ENCODE measurements at places on chromosomes 4 and X. TPM values are rescaled to one million over a fixed set of nuclear protein-coding genes. Genes with fewer than 3 reads are reported as not detected.

GRCh38 chr4:128517739-128518510 lies 230.3 kb upstream of the PGRMC2 start:
- no peak overlapping the region for H3K4me3 ChIP-seq
- H3K27me3 ChIP-seq: no peaks in the 10 kb centered on the region
- no peak for DNase-seq
- H3K4me1 ChIP-seq: peaks cover 18% of the 10 kb centered on the region
- peak overlapping the region; percentile 73 for H3K27ac ChIP-seq

The SLAIN2 gene
- 69.1 TPM for polyA plus RNA-seq

The MAP7D2 gene
- polyA plus RNA-seq: 0.35 TPM

The ZCCHC18 gene
- polyA plus RNA-seq: not detected

- H3K4me1 ChIP-seq: no peaks in the 10 kb centered on the region
- no peaks in the 10 kb centered on the region for H3K36me3 ChIP-seq
- DNase-seq: no peak
- H3K4me3 ChIP-seq: no peak overlapping the region
Measured at GRCh38 chr4:126526335-126526734, 1106.4 kb upstream of the INTU start.

- no peaks in the 10 kb centered on the region for H3K4me1 ChIP-seq
- DNase-seq: no peak
- no peak overlapping the region for H3K27ac ChIP-seq
- peaks cover 12% of the 10 kb centered on the region for H3K27me3 ChIP-seq
Measured at GRCh38 chrX:53257166-53257565, 24.2 kb downstream of the IQSEC2 start.

The SLC38A5 gene
- polyA plus RNA-seq: 316 TPM

GRCh38 chrX:30525732-30526131 lies 51.8 kb downstream of the TASL start:
- H3K4me1 ChIP-seq: no peaks in the 10 kb centered on the region
- no peak for DNase-seq
- no peak overlapping the region for H3K27ac ChIP-seq
- no peak overlapping the region for H3K4me3 ChIP-seq

The FAM9C gene
- polyA plus RNA-seq: not detected

The ATOH1 gene
- not detected for polyA plus RNA-seq

- H3K27ac ChIP-seq: no peak overlapping the region
- peaks cover 21% of the 10 kb centered on the region for H3K27me3 ChIP-seq
- no peaks in the 10 kb centered on the region for H3K36me3 ChIP-seq
- H3K4me1 ChIP-seq: no peaks in the 10 kb centered on the region
- H3K4me3 ChIP-seq: no peak overlapping the region
Measured at GRCh38 chr4:164379694-164380093, 374.2 kb upstream of the SMIM31 start.

DNA sequence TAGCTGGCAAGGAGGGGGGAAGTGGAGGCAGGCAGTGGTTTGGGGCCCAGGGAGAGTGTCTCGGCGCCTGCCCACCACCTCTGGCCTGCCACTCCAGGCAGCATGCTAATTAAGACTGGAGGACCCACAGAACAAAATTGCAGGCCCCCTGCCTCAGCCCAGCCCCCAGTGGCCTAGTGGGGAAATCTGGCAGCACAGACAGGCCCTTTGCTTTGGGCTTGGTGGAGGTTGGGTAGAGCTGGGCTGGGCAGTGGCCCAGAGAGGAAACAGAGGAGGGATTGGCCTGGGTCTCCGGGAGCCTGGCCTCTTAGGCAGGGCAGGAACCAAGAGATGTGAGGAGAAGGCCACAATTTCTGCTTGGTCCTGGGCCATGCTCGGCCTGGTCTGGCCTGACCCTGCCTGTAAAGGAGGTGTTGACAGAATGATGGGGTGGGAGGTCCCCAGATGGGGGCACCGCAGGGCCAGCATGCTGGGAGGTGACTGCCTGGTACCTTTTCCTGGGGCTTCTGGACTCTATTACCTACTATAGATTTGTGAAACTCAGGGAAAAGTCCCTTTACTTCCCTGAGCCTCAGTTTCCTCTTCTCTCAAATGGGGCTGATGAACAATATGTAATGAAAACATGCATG lies 92.4 kb upstream of the PJA1 start:
- no peak for DNase-seq
- H3K27me3 ChIP-seq: peaks cover 2% of the 10 kb centered on the region
- no peaks in the 10 kb centered on the region for H3K36me3 ChIP-seq
- no peak overlapping the region for H3K27ac ChIP-seq
- no peaks in the 10 kb centered on the region for H3K4me1 ChIP-seq

The SLC16A2 gene
- 50.7 TPM for polyA plus RNA-seq

DNA sequence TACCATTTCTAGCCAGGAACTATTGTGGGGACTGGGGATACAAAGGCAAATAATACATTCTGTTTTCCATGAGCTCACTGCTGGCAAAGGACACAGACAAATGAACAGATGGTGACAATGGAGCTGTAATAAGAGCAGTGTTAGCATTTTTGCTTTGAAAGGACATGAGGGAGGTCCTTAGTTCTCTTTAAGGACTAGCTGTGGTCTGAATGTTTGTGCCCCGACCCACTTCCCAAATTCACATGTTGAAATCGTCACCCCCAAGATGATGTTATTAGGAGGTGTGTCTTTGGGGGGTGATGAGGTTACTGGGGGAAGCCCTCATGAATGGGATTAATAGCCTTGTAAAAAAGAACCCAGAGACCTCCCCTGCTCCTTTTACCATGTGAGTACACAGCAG lies 30.3 kb downstream of the CCNG2 start:
- no peaks in the 10 kb centered on the region for H3K36me3 ChIP-seq
- H3K4me3 ChIP-seq: no peak overlapping the region
- H3K27me3 ChIP-seq: no peaks in the 10 kb centered on the region
- peaks cover 14% of the 10 kb centered on the region for H3K4me1 ChIP-seq

- no peak overlapping the region for H3K27ac ChIP-seq
- H3K27me3 ChIP-seq: no peaks in the 10 kb centered on the region
- DNase-seq: no peak
- H3K4me1 ChIP-seq: no peaks in the 10 kb centered on the region
Measured at GRCh38 chr4:31100536-31100935, 380.4 kb downstream of the PCDH7 start.

The HDAC6 gene
- 21.9 TPM for polyA plus RNA-seq

The ARR3 gene
- polyA plus RNA-seq: not detected

The NAP1L3 gene
- polyA plus RNA-seq: 0.61 TPM

GRCh38 chr4:153931804-153932203 lies 142.9 kb upstream of the SFRP2 start:
- no peak overlapping the region for H3K27ac ChIP-seq
- no peaks in the 10 kb centered on the region for H3K27me3 ChIP-seq
- no peaks in the 10 kb centered on the region for H3K4me1 ChIP-seq

The TMPRSS11B gene
- polyA plus RNA-seq: 2.0 TPM

Data from keratinocyte (primary cell).